Right cardiac atrium (tissue), 5 donors: ENCODE measurements at places on chromosomes 1 and 21.

DNA sequence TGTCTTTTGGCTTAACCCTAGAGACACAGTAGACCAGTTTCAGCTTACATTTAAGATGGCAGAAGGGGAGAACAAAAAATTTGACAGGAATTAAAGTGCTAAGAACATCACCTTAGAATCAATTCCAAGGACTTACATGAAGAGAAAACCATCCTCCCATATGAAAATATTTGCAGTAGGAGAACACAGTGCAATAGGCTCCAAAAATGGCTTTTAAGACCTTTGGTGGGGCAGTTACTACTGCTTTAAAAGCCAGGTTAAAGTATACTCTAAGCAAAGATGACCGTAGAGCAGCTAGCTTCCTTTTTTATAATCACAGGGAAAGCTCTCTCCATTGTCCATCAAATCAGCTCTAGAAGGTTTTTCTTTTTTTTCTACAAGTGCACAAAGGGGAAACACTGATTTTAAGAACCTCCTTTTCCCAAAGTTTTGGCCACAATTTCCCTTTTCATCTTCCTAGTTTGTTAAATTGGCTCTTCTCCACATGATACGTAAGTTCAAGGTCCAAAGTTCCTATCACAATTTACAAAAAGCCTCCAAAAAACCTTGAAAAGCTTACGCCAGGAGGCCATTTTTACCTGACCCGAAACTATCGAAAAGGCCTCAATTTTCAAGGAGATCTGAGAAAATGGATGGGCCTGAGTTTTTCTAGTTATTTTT lies 3.3 kb downstream of the TXNIP start:
- no peak for DNase-seq

- peak; percentile 87 for DNase-seq
Measured at GRCh38 chr1:210250998-210251679, 18.5 kb downstream of the SERTAD4 start.

DNA sequence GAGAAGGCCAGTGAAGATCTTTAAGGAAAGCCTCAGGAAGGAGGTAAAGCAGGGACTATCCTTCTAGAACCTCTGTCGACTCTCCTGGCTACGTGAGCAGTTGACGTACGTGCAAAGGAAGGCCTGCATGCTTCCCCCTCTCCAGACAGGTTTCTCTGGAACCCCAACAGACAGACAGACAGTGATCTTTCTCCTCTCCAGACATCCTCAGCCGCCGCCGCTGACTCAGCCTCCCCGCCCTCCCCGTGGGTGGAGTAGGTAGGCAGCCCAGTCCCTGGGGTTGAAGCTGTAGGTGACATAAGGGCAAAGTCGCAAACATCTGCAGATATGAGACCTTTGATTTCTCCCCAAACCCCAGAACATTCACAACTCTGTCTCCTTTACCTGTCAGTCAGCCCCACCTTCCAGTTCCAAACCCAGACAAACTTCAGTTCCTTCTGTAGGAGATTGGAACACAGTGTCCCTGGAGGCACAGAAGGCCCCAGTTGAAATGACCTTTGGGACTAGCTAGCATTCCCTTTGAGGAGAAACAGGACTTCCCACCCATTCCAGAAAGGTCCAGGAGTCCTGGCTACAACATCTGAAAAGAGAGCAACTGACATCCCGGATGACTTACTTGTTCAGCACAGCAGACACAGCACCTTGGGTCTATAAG lies 146.0 kb upstream of the JUN start:
- DNase-seq, result no peak

DNA sequence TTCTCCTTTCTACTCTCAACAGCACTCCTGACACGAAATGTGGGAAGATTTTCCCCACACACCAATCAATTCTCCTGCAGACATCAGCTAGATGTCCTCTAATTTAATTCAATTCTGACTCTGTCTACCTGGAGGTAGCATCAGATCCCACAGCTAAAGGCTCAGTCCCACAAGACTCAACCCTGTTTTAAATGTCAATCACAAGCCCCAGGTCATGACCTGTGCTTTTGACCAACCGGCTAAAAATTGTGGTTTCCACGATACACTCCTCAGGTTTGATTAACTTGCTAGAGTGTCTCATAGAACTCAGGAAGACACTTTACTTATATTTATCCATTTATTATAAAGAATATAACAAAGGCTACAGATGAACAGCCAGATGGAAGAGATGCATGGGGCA lies 27.4 kb downstream of the IL23R start:
- no peak for DNase-seq

DNA sequence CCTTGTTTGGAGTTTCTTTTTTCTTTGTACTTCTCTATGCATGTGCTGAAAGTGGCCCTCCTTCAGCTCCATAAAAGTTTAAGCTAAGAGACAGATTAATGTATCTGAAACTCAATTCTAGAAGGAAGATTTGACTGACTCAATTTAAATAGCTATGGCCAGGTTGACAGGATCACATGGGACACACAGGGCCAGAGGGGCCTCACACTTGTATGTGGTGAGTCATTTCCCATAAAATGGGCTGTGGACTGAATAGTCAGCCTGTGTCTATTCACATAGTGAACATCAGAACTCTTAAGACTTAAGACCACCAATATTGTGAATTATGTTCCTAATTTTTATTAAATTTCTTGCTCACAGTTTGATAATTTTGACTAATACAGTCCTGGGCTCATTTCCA lies 45.7 kb upstream of the DEPDC1 start:
- DNase-seq, result no peak
